HT1080 (cell line): ENCODE measurements at places on chromosomes 11 and 22. TPM values are rescaled to one million over a fixed set of nuclear protein-coding genes. Genes with fewer than 3 reads are reported as not detected.

Gene PATE4
- not detected in 2 replicates for total RNA-seq

DNA sequence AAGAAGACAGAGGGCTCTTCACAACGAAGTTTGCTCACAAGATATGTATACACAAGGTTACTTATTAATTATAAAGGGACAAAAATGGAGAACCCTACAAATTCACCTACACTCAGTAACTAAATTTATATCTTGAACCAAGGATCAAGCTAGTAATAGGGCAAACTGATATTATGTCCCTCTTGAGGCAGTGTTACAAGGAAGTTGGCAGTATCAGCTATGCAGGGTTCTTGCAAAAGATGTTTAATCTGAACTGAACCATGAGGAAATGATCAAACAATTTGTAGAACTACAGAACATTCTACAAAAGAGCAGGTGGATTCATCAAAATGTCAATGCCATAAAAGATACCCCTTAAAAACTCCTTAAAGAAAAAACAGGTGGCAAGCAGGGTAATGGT is 10.7 kb downstream of the CADM1 start:
- DNase-seq: no peak

GRCh38 chr11:120773501-120774031 is 250.3 kb upstream of the TBCEL start:
- no peak for DNase-seq

GRCh38 chr11:33387996-33388395 is 130.8 kb downstream of the HIPK3 start:
- no peak for DNase-seq

Gene LMNTD2
- 0.08 TPM in 1 of 2 replicates, not detected in the other for total RNA-seq
